Anterior cingulate cortex (tissue), 58 donors: ENCODE measurements at places on chromosomes 12 and 14.

DNA sequence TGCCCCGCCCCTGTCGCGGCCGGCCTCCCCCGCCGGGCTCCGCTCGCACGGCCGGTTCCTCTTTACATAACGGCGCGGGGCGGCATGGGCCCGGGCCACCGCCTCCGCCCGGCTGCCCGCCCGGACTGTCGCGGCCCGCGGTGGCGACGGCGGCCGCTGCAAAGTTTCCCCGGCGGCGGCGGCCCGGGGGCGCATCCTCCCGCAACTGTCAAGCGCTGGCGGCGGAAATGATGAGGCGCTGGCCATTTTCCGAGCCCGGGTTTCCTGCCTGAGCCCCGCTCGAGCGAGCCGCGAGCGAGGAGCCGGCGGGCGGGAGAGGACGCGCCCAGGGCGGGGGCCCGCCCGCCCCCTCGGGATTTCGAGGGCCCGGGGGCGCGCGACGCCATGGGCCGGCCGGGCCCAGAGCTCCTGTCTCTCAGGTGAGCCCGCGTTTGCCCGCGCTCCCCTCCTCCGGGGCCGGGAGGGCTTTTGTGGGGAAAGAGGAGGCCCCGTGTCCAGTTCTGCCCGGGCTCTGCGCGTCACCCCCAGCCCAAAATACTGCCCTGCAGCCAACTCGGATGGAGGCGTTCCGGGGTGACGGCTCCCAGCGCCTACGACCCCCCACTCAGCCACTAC is at the start of gene SH2B3:
SH2B3 (plus strand) TSS at position 65 of the 615 bp plus-strand sequence. CDS start 12,223 bp downstream, outside the sequence.
- DNase-seq, result no peak

DNA sequence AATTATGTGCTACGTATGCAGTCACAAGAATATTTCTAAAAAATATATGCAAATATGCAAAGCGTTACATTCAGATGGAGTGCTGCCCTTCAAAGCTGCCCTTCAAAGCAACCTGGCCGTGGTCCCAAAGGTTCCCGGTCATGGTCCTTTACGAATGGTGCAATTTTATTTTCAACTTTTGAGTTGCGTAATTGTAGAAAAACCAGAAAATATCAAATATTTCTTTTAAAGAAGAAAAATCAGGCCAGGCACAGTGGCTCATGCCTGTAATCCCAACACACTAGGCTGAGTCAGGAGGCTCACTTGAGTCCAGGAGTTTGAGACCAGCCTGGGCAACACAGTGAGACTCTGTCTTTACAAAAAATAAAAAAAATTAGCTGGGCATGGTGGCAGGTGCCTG is 21.4 kb downstream of the CLSTN3 start:
- no peak for DNase-seq

GRCh38 chr14:39733741-39734140 is 301.5 kb upstream of the FBXO33 start:
- no peak for DNase-seq

DNA sequence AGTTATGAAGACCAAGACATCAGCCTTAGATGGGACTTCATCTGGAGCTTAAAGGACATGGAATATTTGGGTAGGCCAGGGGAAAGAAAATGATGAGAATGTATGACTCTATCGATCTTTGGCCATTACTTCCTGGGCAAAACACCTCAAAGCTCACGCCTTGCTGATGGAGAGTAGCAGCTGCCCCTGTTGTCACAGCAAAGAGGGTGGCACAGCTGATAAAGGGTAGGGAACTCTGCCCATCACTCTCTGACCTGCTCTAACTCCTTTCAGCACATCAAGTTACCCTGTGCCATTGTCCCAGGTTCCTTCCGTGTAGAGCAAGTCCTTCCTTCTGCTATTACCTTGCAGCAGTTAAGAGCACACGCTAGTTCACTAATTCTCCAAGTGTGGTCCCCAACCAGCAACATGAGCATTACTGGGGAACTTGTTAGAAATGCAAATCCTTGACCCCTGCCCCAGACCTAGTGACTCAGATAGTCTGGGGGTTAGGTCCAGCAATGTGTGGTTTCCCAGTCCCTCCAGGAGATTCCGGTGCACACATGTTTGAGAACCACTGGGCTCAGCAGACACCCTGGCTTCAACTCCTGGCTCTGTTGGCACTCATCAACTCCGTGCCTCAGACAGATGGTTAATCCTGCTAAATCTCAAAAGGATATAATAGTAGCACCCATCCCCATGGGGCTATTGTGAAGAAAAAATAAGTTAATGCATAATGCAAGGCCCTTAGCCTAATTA is 93.7 kb upstream of the EEA1 start:
- DNase-seq, result no peak

DNA sequence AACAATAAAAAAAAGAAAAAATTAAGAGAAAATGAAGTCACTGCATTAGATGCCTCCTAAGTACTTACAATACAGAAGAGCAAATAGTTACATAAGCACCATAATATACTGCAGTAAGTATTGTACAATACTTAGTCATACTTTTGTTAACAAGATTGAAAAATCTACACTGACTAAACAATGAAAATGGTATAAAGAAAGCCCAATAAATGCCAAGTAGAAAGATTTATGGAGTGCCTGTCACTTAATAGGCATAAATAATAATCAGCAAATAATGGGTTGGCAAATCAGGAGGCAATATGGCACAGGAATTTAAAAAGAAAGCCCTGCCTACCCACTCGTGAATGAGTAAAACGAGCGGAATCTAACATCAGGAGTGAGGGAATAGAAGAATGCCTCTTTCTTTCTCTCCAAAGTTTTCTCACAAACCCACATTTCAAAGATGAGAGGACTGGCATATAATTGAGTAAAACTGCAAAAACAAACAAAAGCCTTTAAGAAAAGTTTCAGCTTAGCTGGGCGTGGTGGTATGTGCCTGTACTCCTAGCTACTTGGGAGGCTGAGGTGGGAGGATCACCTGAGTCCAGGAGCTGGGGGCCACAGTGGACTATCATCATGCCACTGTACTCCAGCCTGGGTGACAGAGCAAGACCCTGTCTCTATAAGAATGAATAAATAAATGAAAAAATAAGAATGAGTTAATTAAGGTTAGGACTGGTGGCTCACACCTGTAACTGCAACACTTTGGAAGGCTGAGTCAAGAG is 36.1 kb downstream of the CRY1 start:
- no peak for DNase-seq

DNA sequence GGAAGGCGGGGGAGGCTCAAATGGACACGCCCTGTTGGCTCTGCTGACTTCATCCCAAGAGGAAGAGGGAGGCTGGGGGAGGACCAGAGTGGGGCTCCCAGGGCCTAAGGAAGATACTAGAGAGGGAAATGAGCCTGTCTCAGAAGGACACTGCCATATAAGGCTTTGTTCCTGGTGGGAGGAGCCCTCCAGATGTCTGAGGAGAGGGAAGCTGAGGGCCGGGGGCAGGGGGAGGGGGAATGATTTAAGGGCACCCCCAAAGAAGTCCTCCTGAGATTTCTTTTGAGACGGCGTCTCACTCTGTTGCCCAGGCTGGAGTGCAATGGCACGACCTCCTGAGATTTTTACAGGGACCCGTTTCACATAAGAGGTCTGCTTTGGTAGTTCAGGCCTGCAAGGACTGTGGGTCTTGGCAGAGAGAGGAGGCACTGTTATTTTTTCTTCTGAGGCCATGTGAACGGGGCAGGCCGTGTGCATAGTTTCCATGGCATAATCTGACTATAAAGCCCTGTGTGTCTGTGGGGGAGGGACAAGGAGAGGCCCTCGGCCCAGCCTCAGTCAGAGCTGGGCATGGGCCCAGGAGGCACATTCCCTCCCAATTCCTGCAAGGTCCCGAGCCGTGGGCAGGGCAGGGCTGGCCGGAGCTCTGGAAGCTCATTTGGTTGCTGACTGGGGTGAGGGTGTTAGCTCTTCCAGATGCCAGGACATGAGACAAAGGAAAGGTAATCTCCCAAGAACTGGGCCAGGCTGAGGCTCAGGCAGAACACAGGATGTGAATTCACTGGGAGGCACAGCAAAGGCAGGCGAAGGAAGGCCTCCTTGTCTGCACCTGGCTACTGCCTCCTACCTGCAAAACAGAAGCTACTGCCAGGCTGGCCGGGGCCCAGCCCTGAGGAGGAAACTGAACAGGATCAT is 22.2 kb upstream of the PLEKHG3 start:
- DNase-seq, result peak; percentile 18

GRCh38 chr12:19614601-19615383 is 175.5 kb downstream of the AEBP2 start:
- DNase-seq, result no peak

DNA sequence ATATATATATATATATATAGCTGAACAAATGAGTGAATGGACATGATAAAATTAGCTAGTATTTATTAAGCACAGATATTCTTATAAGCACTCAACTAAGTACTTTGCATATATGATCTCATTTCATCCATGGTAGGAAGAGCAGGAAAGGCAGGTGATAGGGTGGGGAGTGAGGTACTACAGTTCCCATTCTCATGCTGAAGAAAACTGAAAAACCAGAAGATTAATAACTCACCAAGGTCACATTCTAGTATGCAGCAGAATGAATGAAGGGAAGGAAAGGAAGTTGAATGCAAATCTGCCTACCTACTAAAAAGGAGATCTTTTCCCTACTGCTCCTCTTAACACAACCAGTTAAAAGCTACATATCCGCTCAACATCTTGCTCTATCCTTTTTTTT is 298.1 kb upstream of the TMPO start:
- no peak for DNase-seq

- no peak for DNase-seq
Measured at GRCh38 chr14:103347091-103347815, 13.2 kb downstream of the EIF5 start.

- no peak for DNase-seq
Measured at GRCh38 chr12:113172185-113172584, 13.1 kb downstream of the DDX54 start.

DNA sequence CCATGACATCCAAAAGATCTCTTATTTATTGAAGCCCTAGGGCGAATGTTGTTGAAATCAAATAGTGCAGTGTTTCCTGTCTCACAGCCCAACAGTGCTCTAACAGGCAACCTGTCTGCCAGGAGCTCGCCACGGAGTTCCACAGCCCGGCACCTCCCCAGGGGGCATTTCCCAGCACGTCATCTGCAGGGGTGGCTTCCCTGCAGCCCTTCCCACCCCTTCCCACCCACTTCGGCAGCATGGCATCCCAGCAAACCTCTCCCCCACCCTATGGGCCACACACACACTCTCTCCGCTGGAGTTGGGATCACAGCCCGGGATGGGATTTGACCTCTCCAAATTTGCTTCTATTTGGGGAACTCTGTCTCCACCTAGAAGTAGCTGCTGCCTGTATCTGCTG is 62.7 kb upstream of the C14orf180 start:
- no peak for DNase-seq

DNA sequence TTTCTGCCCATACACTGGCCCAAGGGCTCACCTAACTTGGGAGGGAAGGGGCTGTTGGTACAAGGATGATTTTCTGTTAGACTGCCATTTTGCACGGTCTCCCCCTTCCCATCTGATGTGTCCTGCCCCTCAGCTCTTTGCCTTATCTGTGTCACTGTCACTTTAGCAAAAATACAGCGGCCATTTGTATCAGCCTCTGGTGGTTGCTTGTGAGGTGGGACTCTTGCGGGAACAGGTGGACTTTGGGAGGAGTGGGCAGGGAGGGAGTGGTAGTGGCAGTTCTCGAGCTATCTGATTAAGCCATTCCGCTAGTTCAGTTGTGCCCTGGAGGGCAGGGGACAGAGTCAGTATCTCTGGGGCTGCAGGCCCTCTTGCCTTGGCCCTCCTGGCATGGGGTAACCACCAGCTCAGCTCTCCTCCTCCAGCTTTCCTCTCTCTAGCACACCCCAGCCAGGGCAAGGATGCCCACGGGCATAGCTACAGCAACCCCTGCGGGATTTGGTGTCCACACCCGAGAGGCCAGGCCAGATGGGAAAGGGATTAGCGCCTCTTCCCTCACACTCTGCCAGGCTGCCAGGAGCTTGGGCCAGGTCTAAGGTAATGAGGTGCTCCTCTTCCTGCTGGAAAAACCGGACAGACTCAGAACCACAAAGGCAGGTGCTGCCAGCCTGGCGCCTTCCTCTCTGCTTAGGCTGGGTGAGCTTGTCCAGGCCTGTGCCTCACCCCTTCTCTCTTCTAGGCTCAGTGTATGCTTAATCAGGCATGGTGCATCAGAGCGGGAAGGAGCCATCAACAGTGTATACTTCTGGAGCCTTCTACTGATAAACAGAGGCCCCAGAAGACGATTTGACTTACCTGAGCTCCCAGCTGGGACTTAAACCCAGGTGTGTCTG is 8.7 kb downstream of the SLC48A1 start:
- DNase-seq, result no peak

GRCh38 chr12:115206801-115207200 is 522.8 kb upstream of the TBX3 start:
- DNase-seq, result no peak

GRCh38 chr14:74891870-74892269 is 10.2 kb downstream of the DLST start:
- no peak for DNase-seq

DNA sequence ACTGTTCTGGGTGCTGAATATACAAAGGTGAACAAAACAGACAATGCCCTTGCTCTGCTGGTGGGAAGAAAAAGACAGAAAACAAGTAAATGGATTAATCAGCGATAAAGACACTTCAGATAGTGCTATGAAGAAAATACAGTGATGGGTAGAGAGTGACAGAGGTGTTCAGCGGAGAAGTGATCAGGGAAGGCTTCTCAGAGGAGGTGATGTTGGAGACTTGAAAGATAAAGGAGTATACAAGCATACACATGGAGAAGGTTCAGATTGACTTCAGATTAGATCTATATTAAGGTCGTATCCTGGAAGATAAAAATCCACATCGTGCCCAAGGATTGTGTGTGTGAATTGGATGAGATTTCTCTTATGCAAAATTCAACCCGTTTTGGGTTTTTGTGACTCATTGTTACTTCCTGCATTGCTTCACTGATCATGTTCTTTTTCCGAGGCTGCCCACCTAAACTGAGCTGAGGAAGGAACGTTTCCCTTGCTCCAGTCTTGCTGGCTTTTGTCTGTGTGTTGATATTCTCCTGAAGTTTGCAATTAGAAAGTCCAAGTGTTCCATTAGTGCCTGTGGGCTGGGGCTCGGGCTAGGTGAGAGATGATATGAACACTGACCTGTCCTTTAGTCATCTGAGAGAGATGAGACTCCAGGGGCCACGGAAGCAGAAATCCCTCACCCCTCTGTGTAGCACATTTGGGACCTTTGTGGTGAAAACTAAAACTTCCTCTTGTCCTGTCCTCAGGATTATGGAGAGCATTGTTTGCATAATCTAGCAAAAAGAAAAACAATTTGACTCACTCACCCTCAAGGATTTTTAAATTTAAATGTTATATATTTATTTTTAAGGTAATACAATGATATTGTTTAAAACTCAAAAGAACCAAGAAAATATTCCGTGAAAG is 27.6 kb downstream of the PLXNC1 start:
- no peak for DNase-seq
